Muscle of back (tissue), 13 donors: ENCODE measurements at places on chromosomes 1 and 21.
A peak's percentile ranks its signal among the peaks of the same experiment; 100 is the strongest.

DNA sequence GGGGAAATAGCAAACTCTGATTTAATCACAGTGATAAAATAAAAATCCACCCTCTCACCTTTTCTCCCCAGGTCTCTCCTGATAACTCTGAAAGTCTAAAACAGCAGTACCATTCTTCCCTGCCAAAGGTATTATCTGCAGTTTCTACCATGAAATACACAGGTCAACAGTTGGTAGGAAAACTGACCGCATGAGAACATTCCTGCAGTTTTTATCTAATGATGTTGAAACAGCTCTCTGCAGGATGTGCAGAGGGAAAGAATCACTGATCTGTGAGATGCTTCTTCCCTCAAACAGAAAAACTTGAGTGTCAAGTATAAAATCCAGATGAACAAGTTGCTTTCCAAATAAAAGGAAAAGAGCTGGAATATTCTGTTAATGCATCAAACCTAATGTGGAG lies 39.1 kb downstream of the KCNJ6 start:
- DNase-seq: no peak

- no peak for DNase-seq
Measured at GRCh38 chr1:175922254-175922881, 179.0 kb upstream of the TNR start.

- DNase-seq: no peak
Measured at GRCh38 chr1:87535551-87535950, 206.9 kb downstream of the LMO4 start.

DNA sequence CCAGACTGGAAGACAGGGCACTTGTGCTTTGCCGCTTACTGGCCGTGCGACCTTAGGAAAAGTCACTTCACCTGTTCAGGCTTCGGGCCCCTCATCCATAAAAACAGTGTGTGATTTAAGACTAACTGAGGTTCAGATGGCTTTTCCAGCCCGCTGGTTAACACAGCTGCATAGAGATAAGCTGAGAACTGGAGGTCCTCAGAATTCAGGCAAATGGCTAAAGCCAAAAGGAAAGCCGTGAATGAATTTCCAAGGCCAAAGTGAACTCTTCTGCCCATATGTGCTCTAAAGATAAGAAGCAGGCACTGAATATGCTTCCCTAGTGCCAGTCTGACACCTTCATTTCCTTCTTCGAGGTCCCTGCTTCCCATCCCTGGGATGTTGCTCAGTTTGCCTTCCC lies 23.5 kb upstream of the SARS1 start:
- DNase-seq: no peak

DNA sequence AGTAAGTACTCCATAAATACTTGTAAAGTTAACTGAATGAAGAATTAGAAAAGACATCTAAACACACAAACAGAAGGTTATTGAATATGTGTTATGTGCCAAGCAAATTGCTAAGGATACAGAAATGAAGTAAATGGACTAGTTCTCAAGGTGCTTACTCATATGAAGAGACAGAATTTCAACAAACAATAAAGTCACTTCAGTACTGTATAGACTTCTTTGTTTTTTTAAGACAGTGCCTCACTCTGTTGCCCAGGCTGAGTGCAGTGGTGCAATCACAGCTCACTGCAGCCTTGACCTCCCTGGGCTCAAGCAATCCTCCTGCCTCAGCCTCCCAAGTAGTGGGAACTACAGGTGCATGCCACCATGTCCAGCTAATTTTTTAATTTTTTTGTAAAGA lies 57.3 kb downstream of the SERBP1 start:
- DNase-seq: no peak

GRCh38 chr1:196459383-196459782 lies 148.9 kb downstream of the KCNT2 start:
- no peak for DNase-seq

- peak; percentile 22 for DNase-seq
Measured at GRCh38 chr1:211932231-211932932, 101.8 kb upstream of the LPGAT1 start.

DNA sequence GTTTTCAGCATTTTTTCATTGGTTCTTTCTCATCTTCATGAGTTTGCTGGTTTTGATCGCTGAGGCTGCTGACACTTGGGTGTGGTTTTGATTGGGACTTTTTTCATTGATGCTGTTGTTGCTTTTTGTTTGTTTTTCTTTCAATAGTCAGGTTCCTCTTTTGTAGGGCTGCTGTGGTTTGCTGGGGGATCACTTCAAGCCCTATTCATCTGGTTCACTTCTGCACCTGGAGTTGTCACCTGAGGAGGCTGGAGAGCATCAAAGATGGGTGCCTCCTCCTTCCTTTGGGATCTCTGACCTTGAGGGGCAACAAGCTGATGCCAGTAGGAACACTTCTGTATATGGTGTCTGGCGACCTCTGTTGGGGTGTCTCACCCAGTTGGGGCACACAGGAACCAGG lies 1279.9 kb upstream of the TMPRSS15 start:
- no peak for DNase-seq

DNA sequence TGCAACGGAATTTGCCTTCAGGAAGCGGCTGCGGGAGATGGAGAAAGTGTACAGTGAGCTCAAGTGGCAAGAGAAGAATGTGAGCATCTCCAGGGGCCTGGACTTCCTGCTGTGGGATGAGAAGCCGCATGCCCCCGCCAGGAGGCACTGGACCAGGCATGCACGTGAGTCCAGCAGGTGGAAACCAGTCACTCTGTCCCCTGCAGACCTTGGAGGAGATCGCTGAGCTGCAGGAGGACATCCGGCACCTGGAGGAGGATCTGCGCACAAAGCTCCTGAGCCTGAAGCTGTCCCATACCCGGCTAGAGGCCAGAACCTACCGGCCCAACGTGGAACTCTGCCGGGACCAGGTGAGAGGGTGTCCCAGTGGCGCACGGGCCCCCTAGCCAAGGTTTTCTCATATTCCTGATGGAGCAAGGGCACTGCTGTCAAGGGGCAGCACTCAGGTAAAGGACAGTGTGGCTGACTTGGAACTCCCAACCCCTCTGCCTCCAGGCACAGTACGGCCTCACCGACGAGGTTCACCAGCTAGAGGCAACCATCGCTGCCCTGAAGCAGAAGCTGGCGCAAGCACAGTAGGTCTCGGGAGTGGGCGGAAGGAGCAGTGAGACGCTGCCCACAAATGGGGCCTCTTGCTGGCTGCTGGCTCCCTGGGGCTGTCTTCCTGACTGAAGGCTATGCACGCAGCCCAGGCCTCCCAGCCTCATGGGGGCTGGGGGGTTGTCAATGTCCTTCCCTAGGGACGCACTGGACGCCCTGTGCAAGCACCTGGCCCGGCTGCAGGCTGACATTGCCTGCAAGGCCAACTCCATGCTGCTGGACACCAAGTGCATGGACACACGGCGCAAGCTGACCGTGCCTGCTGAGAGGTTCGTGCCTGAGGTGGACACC lies 1.2 kb upstream of the ADPRS start:
- no peak for DNase-seq
